NCI-H524 (cell line): ENCODE measurements at places on chromosomes 3 and 15.

DNA sequence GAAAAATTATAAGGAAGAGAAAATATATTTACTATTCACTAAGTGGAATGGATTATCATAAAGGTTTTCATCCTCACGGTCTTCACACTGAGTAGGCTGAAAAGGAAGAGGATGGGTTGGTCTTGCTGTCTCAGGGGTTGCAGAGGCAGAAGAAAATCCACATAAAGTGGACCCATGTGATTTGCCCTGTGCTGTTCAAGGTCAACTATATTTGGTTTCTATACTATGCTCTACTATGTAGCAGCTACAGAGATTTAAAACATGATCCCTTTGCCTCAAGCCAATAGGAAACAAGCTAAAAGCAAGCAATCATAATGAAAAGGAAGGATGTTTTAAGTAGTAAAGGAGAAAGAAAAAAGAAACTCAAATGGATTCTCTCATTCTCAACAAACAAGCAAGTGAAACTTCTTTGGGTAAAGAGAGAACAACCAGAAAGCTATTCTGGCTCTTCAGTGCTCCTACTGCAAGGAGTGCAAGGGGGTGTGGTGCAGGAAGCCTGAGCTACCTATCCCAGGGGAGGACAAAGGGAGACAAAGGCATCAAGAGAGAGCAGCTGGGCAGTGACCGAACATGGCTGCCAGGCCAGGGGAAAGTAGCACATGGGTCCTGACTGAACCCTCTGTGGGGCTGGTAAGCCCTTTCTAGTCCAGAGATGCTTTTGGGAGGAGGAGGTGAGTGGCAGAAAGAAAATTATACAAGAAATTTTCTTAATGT lies 35.9 kb downstream of the SFMBT1 start:
- DNase-seq = no peak

DNA sequence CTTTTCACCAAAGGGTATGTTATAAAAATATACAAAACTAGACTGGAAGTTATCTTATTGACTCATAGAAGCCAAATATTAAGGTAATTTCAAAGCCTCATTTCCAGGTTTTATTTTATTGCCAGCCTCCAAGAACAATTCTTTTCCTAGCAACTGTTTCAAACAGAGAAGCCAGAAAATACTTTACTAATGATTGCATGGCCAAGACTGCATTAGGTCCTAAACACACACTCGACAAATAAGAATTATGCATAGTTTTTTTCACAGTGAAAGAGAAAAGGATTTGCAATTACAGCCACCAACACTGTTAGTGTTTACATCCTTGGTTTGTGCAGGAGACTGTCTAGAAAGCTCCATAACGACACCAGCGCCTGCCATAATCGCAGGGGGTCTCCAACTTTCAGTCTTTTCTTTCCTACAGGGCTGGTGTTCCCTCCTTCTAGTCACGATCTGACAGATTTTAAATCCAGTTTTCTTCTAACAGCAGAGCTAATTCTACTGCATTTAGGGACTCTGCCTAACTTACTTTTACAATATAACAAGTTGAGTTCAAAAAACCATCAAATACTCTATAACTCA lies 58.1 kb downstream of the CLASP2 start:
- peak; percentile 38 for DNase-seq

GRCh38 chr15:71195242-71195641 lies 80.0 kb downstream of the THSD4 start:
- peak; percentile 5 for DNase-seq

DNA sequence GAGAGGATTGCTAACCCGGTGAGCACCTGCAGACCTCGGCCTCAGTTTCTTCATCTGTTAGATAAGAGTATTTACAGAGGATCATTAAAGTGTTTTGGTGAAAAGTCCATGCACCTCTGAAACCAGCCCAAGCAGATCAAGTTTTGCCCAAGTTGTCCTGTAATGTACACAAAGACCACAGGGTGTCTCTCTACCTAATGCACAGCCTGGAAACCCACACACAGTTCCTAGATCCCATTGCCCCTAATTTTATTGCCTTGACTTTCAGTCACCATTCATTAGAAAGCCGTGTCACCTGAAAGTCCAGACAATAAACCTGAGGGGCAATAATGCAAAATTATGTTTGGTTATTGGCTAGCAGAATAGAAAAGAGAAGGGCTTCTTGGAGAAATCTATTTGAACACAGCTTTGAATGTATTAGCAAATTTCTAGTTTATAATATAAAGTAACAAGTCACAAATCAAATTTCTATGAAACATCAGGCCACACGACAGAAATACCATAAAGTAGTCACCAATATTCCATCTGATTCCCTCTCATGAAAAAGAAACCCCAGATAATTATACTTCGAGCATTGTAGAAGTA lies 161.3 kb upstream of the SLC2A2 start:
- DNase-seq = peak; percentile 41

DNA sequence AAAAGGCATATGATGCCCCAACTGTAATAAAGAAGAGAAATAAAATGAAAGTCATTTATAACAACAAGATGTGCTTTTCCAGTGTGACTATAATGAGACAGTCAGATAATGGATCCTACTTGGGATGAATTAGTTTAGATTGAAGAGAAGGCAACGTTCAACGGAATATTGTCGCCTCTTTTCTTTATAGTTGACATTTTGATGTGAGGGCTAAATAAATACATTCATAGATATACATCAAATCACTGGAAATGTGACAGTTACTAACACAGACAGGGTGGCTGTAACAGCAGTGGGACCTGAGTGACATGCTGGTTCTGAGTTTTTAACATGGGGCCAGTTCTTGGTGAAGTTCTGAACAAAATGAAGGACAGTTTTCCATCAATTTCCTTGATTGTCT lies 61.1 kb upstream of the ATP2B2 start:
- DNase-seq = no peak
